ENCODE measurements at places on chromosomes 3 and 15.

- DNase-seq = no peak
These were observed 654.1 kb upstream of the LMCD1 start for GRCh38 chr3:7847521-7847920.

- no peak for DNase-seq
These were observed 548.2 kb downstream of the FOXP1 start for GRCh38 chr3:71035314-71035713.

- no peak for DNase-seq
These were observed 96.8 kb downstream of the BBX start for GRCh38 chr3:107619549-107619948.

GRCh38 chr15:58038426-58039078, 27.0 kb downstream of the ALDH1A2 start:
- DNase-seq = peak; percentile 63

All from NCI-H2029 (cell line).